Smooth muscle cell of the umbilical artery (primary cell): ENCODE measurements at places on chromosomes 11 and 22. TPM values are rescaled to one million over a fixed set of nuclear protein-coding genes. Genes with fewer than 3 reads are reported as not detected.

Gene BET1L
- total RNA-seq: 24.3 and 45.9 TPM in 2 replicates

Gene MN1
- total RNA-seq: 0.55 and 1.8 TPM in 2 replicates

Gene ESAM
- total RNA-seq: 0.30 and 0.37 TPM in 2 replicates

Gene KRTAP5-1
- total RNA-seq: not detected in 2 replicates

Gene PATE2
- 0.28 TPM in 1 of 2 replicates, not detected in the other for total RNA-seq

Gene LRRC10B
- 0.09 TPM in 1 of 2 replicates, not detected in the other for total RNA-seq

Gene ACR
- total RNA-seq: not detected in 2 replicates

Gene OR1S1
- total RNA-seq: 0.30 TPM in 1 of 2 replicates, not detected in the other

Gene OR6A2
- total RNA-seq: 0.30 and 1.2 TPM in 2 replicates

Gene RTL10
- 10.4 and 15.8 TPM in 2 replicates for total RNA-seq

Gene CCDC81
- 6.5 and 7.7 TPM in 2 replicates for total RNA-seq

Gene PRDX5
- 173 and 330 TPM in 2 replicates for total RNA-seq

Gene NRXN2
- 0.30 and 6.4 TPM in 2 replicates for total RNA-seq

Gene CNIH2
- total RNA-seq: 0.37 TPM in 1 of 2 replicates, not detected in the other

Gene OR8G5
- total RNA-seq: not detected in 2 replicates

Gene ENTHD1
- total RNA-seq: not detected in 2 replicates

Gene GPHA2
- not detected in 2 replicates for total RNA-seq

Gene KCNK4
- not detected in 2 replicates for total RNA-seq

Gene MCHR1
- total RNA-seq: 1.7 and 4.5 TPM in 2 replicates

Gene HOATZ
- not detected in 2 replicates for total RNA-seq

Gene DKK3
- total RNA-seq: 328 and 422 TPM in 2 replicates

Gene CNGA4
- total RNA-seq: 0.09 TPM in 1 of 2 replicates, not detected in the other

Gene PANX2
- total RNA-seq: 1.5 and 2.0 TPM in 2 replicates

Gene LIMK2
- 89.6 and 174 TPM in 2 replicates for total RNA-seq

Gene CCDC82
- total RNA-seq: 21.7 and 39.7 TPM in 2 replicates

Gene PNPLA3
- 5.3 and 7.5 TPM in 2 replicates for total RNA-seq

Gene PRDM10
- total RNA-seq: 2.7 and 7.2 TPM in 2 replicates

Gene SYCE3
- total RNA-seq: not detected in 2 replicates

Gene PGA3
- total RNA-seq: not detected in 2 replicates

Gene PDGFB
- under 0.01 and 0.05 TPM in 2 replicates for total RNA-seq

Gene OR2AT4
- total RNA-seq: not detected in 2 replicates

Gene ANO5
- not detected in 2 replicates for total RNA-seq

Gene HORMAD2
- not detected in 2 replicates for total RNA-seq

Gene BBOX1
- not detected in 2 replicates for total RNA-seq

Gene PRMT3
- 15.1 and 19.3 TPM in 2 replicates for total RNA-seq

Gene CHADL
- 0.97 and 3.0 TPM in 2 replicates for total RNA-seq

Gene ZW10
- total RNA-seq: 19.9 and 26.4 TPM in 2 replicates

Gene DYNC2H1
- total RNA-seq: 40.7 and 55.8 TPM in 2 replicates

Gene EFCAB6
- total RNA-seq: 1.5 and 3.3 TPM in 2 replicates

Gene TMEM41B
- 61.4 and 71.0 TPM in 2 replicates for total RNA-seq

Gene HARBI1
- total RNA-seq: 4.8 and 5.9 TPM in 2 replicates

Gene GALNT18
- total RNA-seq: 49.0 and 51.7 TPM in 2 replicates

Gene CAPRIN1
- total RNA-seq: 181 and 286 TPM in 2 replicates

Gene MSANTD2
- total RNA-seq: 8.3 and 12.0 TPM in 2 replicates

Gene PTGDR2
- total RNA-seq: under 0.01 and 0.05 TPM in 2 replicates

Gene ZNF280B
- 1.8 and 2.2 TPM in 2 replicates for total RNA-seq

Gene TCN1
- not detected in 2 replicates for total RNA-seq

Gene ABCG4
- total RNA-seq: under 0.01 and 0.32 TPM in 2 replicates
